NCI-H774 (cell line): ENCODE measurements at places on chromosomes 3 and 15.

DNA sequence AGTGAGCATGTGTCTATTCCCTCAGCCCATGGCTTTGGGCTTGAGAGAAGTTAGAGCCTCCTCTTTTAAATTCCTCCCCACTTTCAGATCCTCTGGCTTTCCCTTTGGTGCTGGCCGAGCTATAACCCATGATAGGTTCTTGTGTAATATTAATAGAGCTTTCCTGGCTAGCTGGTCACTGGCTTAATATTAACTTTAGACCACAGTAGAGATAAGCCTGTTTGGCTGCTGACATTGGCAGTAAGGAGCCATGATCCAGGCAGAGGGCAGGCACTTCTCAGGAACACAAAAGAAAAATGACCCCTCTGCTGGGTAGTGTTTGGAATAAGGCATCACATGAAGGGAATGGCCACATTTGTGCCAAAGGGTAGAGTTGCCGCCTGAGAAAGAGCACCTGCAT lies 65.4 kb upstream of the UMPS start:
- DNase-seq: no peak

- DNase-seq: no peak
Observed at GRCh38 chr15:29132735-29133181, 136.9 kb downstream of the NSMCE3 start.

- DNase-seq: no peak
Observed at GRCh38 chr15:64775551-64776401, at the start of gene RBPMS2. Gene RBPMS2, minus strand, starts transcription at chr15:64775589. Its CDS starts 270 bp downstream, at chr15:64775319.

- no peak for DNase-seq
Observed at GRCh38 chr3:175977968-175978752, 1119.0 kb downstream of the NAALADL2 start.

- DNase-seq: no peak
Observed at GRCh38 chr15:77027697-77028450, 32.9 kb downstream of the PSTPIP1 start.

DNA sequence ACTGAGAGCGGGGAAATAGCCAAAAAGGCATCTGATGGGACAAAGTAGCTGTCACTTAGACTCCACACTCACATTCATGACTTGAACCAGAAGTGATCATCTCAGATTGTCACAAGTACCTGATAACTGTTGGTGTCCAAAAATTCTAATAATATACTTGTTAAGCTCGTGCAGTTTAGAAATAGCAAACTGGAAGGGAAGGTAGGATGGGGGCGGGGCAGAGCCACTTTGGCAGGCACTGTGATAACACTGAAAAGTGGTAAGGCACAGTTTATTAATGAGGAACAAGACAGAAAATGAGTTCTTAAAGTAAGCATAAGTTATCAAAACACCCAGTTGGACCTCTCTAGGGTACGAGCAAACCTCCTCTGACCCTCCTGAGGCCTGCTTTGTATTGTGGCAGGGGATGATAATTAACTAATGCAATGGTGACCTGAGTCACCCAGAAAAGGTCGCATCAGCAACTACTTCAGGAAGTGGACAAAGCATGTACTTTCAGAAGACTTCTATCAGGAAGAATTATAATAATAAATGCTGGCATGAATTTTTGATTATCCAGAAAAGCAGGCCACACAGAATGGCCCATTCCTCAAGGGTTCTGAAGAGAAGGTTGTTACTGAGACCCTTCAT lies 54.4 kb downstream of the ADCY5 start:
- no peak for DNase-seq

DNA sequence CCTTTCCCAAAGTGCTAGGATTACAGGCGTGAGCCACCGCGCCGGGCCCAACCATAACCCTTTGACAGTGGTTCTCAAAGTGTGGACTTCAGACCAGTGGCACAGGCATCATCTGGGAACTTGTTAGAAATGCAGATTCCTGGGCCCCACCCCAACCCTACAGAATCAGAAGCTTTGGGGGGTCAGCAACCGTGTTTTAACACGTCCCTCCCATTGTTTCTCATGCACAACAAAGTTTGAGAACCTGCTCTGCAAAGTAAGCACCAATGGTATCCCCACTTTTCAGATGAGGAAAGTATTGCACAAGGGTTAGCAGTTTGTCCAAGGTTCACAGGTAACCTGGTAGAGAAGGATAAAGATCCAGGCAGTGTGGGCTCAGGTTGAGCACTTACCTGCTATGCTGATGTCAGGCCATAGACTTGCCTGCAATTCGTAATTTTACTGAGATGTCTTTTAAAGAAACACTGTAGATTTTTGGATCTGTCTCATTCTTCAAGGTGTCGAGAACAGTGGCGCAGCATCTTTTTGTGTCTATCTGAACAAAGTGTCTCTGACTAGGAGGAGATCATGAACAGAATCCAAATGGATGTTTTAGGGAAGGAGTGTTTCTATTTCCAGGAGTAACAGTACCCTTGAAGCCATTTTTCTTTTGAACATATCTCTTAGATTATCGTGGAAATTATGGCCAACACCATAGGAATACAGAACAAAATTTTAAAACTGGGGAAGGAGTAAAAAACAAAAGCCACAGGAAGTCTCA lies 2.5 kb downstream of the GXYLT2 start:
- DNase-seq: no peak
